ENCODE measurements at places on chromosomes 6 and 20.

- no peak for DNase-seq
These were observed 110.6 kb upstream of the GLP1R start for GRCh38 chr6:38937839-38938613.

- DNase-seq: no peak
These were observed 4.5 kb upstream of the PTCRA start for GRCh38 chr6:42911171-42912021.

- no peak for DNase-seq
These were observed 25.4 kb downstream of the ZNF311 start for GRCh38 chr6:28979679-28980078.

DNA sequence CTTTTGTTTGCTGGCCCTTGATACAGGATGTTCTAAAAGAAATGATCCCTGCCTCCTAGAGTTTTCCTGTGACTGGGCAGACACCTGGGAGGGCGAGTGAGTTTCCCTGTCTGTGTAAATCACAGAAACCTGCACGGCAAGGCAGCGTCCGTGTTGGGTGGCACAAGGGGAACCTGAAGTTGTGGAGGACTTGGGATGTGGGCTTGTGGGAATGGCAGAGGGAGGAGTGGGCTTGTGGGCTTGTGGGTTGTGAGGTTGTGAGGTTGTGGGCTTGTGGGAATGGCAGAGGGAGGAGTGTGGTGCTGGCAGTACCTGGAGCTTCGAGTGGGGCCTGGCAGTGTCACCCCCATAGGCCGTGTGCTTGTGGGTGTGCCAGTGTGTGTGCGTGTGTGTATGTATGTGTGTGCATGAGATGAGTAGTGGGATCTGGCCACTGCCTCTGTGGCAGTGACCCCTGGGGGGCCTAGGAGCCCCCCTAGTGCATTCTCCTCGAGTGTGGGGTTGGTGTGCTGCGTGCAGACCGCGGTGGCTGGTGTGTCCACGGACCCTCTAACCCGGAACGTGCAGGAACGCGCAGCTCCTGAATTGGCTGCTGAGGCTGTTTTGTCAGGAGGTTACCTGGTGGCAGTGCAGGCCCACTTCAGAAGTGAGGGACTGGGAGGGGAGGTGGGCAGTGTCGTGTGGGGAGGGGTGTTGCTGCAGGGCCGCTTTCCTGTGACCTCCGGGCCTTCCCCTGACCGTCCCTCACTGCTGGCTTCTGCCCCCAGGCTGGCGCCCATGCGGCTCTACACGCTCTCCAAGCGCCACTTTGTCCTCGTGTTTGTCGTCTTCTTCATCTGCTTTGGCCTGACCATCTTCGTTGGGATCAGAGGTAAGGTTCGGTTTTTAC, 13.0 kb downstream of the TMEM181 start:
- no peak for DNase-seq

GRCh38 chr6:7906741-7907140, 3.8 kb downstream of the TXNDC5 start:
- no peak for DNase-seq

- DNase-seq: no peak
These were observed 143.9 kb upstream of the FOXA2 start for GRCh38 chr20:22728146-22728745.

DNA sequence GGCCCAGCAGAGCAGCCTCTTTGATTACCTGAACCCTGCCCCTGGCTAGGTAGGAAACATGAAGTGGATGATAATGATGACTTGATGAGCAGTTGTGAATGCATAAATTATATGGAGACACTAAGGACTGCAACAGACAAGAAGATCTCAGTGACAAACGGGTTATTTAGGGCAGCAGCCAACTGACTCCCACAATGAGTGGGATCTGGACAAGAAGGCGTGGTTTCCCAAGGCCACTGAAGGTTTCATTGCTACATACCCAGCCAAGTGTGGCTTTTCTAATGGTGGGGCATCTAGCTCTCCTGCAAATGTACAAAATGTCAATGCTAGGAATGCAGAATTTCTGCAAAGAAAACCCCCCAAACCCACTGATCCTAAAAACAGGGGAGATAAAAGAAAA, 29.4 kb downstream of the RING1 start:
- DNase-seq: no peak

- DNase-seq: peak; percentile 29
These were observed 296.8 kb downstream of the UTRN start for GRCh38 chr6:144581812-144582537.

- no peak for DNase-seq
These were observed 43.0 kb upstream of the NELFCD start for GRCh38 chr20:58938078-58938477.

DNA sequence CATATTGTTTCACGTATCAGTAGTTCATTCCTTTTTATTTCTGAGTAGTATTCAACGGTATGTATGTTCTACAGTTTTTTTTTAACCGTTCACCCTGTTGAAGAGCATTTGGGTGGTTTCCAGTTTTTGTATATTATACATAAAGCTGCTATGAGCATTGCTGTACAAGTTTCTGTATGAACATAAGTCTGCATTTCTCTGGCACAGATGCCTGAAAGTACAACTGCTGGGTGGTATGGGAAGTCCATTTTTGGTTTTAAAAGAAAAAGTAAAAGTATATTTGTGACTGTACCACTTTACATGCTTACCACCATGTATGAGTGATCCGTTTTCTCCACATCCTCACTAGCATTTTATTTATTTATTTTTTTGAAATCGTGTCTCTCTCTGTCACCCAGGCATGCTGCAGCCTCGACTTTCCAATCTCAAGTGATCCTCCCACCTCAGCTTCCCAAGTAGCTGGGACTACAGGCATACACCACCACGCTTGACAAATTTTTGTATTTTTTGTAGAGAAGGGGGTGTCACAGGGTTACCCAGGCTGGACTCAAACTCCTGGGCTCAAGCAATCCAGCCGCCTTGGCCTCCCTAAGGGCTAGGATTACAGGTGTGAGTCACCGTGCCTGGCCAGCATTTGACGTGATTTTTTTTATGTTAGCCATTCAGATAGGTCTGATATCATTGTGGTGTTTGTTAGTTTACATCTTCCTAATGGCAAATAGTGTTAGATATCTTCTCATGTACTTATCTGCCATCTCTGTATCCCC, 11.0 kb upstream of the SIM1 start:
- DNase-seq: no peak

DNA sequence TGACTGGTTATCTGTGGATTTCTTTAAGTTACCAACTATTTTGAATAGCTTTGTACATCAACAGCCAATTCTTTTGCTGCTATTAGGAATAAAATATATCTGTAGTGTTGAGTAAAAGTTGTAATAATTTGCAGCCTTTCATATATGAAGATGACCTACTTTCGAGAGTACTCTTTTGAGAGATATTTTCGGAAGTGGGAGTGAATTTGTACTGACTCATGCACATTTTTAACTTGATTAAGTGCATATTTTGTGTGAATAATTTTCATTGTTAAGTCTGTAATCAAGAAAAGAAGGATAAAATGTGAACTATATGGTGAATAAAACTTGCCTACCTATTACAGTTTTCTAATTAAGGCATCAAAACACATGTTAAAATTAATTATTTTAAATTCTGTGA, 51.9 kb downstream of the L3MBTL3 start:
- no peak for DNase-seq

DNA sequence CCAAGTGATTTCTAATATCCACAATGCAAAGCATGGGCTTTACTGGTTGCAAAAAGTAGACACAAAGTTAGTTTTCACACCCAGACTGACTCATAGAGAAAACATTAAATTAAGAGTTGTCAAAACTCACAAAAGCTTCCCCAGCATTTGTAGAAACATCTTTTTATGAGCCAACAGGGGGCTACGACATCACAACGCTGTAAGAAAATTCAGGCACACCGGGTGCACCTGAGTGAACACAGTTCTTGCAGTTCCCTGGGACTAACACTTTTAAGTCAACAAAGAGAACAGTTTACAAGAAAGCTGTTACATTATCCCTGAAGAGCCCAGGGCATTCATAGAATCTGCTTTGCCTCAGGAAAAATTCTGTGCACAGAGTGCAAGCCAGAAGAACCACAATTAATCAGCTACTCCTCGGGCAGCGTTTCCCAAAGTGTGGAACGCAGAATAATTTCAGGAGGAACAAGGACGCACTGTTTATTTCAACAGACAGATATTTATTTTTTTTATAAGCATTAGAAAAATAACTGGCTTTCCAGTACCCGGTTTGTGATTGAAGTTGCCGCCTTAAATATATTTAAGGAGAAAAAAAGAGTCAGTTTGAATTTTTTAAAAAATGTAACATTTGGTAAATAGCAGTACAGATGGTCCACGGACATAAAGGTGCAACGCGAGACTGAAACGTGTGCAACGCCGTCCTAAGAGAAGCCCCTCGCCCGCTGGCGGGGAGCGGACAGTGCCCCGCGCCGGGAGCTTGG, 1.2 kb downstream of the NCOA5 start:
- no peak for DNase-seq

- no peak for DNase-seq
These were observed 43.4 kb upstream of the TRAM2 start for GRCh38 chr6:52620055-52620905.

- DNase-seq: no peak
These were observed 1.5 kb downstream of the COL21A1 start for GRCh38 chr6:56245903-56246351.

- no peak for DNase-seq
These were observed 1.6 kb upstream of the TFAP2D start for GRCh38 chr6:50711686-50712085.

DNA sequence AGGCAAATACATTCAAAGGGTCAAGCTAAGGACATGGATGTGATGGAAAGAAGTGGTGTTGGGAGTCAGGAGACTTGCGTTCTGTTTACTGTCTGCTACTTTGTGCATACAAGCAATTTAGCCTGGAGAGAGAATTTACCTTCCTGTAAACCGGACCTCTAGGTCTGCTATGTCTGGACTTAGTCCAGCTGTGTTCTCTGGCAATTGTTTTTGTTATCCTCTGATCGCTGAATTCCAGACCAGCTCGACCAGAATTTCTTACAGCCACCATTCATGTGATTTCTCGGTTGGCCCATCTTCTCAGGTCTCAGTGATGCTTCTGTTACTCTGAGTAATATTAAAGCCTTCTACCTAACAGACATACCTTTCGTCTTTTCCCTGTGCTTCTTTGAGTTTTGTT, 75.2 kb downstream of the LRRC1 start:
- DNase-seq: no peak

DNA sequence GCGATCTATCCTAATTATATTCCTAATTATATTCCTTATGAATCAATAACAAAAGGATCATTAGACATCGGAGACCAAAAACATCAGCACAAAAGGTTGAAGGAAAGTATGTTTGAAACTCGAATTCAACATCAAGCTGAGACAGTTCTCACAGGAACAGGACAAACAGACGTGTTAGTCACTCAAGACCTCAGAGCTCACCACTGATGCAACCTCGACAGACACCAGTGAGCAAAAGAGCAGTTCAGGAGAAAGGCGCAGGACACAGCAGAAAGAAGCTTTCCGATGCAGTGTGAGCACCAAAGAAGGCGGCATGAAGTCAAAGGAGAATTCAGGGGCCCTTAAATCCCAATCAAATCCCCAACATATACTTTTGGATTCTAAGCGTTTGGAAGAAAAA, 6.3 kb upstream of the RAMACL start:
- no peak for DNase-seq

DNA sequence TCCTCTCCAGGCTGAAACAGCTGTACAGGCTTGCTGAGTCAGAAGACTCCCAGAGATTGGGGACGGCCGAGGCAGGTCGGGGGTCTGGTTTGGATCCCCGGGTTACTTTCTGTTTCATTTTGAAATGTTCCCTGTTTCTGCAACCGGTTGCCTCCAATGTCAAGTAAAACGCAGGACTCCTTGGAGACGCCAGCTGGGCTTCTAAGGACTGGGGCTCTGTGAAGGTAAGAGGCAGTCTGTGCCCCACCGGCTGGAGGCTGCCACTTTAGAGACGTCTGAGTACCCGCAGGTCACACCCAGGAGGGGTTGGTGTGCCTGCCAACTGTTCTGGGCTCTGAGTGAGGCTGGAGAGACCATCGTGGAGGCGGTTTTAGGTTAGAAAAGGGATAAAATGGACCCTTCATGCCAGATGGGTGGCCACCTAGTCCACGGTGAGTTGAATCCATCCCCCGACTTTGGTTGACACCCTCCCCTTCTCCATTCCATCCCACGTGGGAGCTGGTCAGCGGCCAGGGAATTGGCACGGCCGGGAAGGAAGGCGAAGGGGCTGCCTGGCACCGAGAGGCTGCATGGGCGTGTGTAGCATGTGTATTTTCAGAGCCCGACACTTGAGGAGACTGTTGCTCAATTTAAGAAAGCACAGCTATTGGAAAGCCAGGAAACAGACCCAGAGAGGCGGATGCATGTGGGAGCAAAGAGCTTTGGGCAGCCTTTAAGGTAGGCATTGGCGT, 240.9 kb downstream of the PHACTR1 start:
- DNase-seq: peak; percentile 82

DNA sequence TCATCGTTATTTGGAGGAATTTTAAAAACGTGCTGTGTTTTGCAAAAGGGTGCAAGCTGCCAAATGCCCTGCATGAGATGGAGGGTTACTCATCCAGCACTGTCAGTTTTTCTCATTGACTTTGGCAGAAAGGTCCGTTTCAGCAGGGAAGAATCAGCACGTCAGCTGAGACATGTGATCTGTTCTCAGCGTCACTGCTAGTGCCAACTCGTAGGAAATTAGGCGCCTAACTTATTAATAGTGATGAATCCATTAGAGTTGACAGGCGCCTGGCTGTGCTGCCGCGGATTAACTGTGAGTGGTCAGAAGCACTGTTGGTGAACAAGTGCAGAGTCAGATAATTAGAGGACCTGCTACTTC, 175.5 kb upstream of the FOXQ1 start:
- peak; percentile 90 for DNase-seq

DNA sequence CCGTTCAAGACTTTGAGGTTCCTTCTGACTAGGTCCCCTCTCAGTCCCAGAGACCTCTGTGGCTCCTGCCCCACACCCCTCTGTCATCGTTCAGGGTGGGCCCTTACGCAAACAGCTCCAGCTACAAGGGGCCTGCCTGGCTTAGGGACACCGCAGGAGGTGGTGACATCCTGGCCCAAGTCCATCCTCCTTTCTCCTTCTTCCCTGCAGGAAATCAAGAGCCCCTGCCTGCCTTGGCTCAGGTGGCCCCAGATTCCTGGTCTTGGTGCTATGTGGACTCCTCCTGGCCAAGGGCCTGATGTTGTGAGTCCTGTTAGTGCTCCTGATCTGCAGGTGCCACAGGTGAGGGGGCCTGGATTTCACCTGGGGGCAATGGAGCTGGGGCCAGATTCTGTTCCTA, 8.1 kb downstream of the TREML4 start:
- DNase-seq: no peak

- DNase-seq: peak; percentile 81
These were observed 143.7 kb upstream of the PTPN1 start for GRCh38 chr20:50366270-50367103.

DNA sequence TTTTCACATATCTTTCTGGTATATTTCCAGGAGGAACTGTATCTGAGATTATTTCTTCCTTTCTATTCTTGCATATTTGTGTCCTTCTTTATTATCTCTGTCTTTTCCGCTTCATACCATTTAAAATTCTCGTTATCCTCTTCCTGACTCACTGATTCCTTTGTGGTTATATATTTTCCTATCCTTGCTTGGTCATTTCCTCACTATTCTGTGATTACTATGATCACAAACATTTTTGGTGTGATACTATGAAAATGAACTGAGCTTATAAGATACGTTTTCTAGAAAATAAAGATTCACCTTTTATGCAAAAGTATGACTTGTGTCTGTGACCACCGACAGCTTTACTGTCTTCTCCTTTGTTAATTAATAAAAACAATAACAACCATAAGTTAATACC, 26.5 kb upstream of the MYCT1 start:
- DNase-seq: no peak

Measured in brain (organoid and tissue), 16 donors.